Dorsolateral prefrontal cortex (tissue), 122 donors: ENCODE measurements at places on chromosomes 4 and X. TPM values are rescaled to one million over a fixed set of nuclear protein-coding genes. Genes with fewer than 3 reads are reported as not detected.

Gene CFAP47
- total RNA-seq, result 1.8 TPM

Gene TMEM187
- 4.0 TPM for total RNA-seq

Gene HMGN5
- total RNA-seq, result 6.1 TPM

Gene PF4V1
- not detected for total RNA-seq

Gene DCX
- total RNA-seq, result 10.5 TPM

Gene NPY5R
- 4.0 TPM for total RNA-seq

Gene BEX1
- 326 TPM for total RNA-seq

Gene ABLIM2
- 78.9 TPM for total RNA-seq

Gene BBS12
- total RNA-seq, result 4.9 TPM

Gene SSX2
- total RNA-seq, result not detected

Gene OTUD6A
- not detected for total RNA-seq

Gene SERTM2
- not detected for total RNA-seq

Gene SHOX
- 0.38 TPM for total RNA-seq

Gene ADRA2C
- total RNA-seq, result 5.7 TPM

Gene ZDHHC15
- total RNA-seq, result 2.5 TPM

Gene SPANXA1
- not detected for total RNA-seq

Gene SOWAHD
- total RNA-seq, result 1.1 TPM

Gene LRRC66
- 2.6 TPM for total RNA-seq

Gene ANAPC10
- 24.0 TPM for total RNA-seq

Gene MTMR8
- 4.8 TPM for total RNA-seq

Gene ZCCHC18
- total RNA-seq, result 8.2 TPM

Gene CYLC1
- total RNA-seq, result not detected

Gene ASMT
- not detected for total RNA-seq

Gene PABPC1L2B
- total RNA-seq, result 24.6 TPM

Gene PAK3
- total RNA-seq, result 113 TPM

Gene MAGEC1
- not detected for total RNA-seq

Gene BEX5
- total RNA-seq, result 60.3 TPM

Gene EXOC1L
- total RNA-seq, result not detected

Gene WAS
- 6.6 TPM for total RNA-seq

Gene FGFRL1
- total RNA-seq, result 33.3 TPM

Gene SLIT2
- 35.8 TPM for total RNA-seq

Gene NDNF
- total RNA-seq, result 3.6 TPM

Gene SPANXA2
- total RNA-seq, result not detected

Gene EPHA5
- 12.6 TPM for total RNA-seq

Gene TCEAL1
- total RNA-seq, result 35.8 TPM

Gene F8A1
- total RNA-seq, result 26.1 TPM

Gene RASGEF1B
- total RNA-seq, result 10.3 TPM

Gene GABRG1
- 45.6 TPM for total RNA-seq

Gene RPS6KA6
- total RNA-seq, result 10.7 TPM

Gene AFM
- not detected for total RNA-seq

Gene ARHGAP36
- 2.0 TPM for total RNA-seq

Gene ANOS1
- total RNA-seq, result 8.8 TPM

Gene CENPVL2
- total RNA-seq, result 0.56 TPM

Gene GLRA2
- 4.8 TPM for total RNA-seq

Gene HAUS3
- total RNA-seq, result 18.7 TPM

Gene RAI2
- 8.7 TPM for total RNA-seq

Gene GPR78
- total RNA-seq, result 0.18 TPM

Gene NPFFR2
- 0.74 TPM for total RNA-seq

Gene IL2RG
- 0.91 TPM for total RNA-seq

Gene ZNF630
- total RNA-seq, result 12.0 TPM

Gene GPC3
- 0.36 TPM for total RNA-seq

Gene FRG2
- total RNA-seq, result not detected

Gene CXCL1
- total RNA-seq, result 6.9 TPM

Gene SSX4
- not detected for total RNA-seq
